ENCODE measurements at places on chromosomes 6 and 20.
A peak's percentile ranks its signal among the peaks of the same experiment; 100 is the strongest.

GRCh38 chr6:116764961-116765841 lies at the start of gene FAM162B:
TSS of gene FAM162B (minus strand) at chr6:116765719. CDS start at chr6:116765576, 143 bp downstream.
- peak; percentile 69 for DNase-seq

- no peak for DNase-seq
Observed at GRCh38 chr20:41456351-41456750, 89.7 kb upstream of the EMILIN3 start.

GRCh38 chr6:33272275-33273128 lies 627 bp downstream of the RPS18 start:
- DNase-seq = no peak

- DNase-seq = no peak
Observed at GRCh38 chr6:88730611-88731011, 232.8 kb downstream of the RNGTT start.

DNA sequence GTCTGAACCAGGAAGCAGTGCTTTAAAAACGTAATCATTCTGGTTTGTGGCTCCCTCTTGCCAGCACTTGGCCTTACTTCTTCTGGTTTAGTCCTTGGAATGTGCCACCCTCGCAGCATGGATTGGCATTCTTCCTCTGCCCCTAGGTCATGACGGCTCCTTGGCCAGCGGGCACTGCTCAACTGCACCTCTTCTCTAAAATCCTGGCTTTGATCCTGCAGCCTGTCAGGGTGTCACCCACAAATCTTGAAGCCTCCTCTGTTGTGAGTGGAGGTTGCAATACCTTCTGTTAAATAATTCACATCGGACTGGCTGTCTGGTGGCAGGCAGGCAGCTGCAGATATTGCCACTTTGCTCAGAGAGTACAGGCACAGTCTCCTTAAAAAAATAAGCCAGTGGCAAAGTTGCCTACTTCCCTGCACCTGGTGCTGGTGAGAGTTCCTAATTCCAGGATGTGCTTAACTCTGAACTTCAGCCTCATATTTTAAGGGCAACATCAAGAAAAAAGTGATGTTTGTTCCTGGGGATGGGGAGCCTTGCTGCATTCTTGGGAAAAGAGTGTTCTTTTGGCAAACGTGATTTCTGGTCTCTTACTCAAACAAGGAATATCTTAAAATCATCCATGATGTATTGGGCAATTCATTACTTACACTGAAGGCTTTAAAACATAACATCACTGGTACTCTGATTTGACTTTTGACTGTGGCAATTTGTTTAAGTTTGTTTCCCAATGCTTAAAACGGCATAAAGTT lies 179.8 kb downstream of the FOXA2 start:
- no peak for DNase-seq

GRCh38 chr6:52552278-52552643 lies 24.6 kb downstream of the TRAM2 start:
- no peak for DNase-seq

- no peak for DNase-seq
Observed at GRCh38 chr6:154123155-154123956, 84.3 kb downstream of the OPRM1 start.

DNA sequence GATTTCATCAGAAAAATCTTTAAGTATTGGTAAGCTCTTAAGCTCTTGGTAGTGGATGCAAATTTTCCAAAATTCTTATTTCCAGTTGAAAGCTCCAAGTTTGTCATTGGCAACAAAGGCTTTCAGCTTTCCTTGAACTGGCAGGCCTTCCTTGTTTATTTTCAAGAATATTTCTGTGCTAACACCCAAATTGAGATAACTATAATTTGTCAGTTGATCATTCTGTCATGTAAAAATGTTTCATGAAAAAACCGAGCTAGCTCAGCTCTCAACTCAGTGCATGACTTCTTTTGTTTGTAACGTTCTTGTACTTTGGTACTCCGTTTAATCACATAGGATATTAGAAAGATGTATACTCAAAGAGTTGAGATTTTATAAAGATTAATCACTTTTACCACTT lies 38.9 kb upstream of the CALHM6 start:
- no peak for DNase-seq

GRCh38 chr6:1784422-1784884 lies 174.7 kb downstream of the FOXC1 start:
- DNase-seq = no peak

- DNase-seq = no peak
Observed at GRCh38 chr6:15363164-15363522, 117.3 kb downstream of the JARID2 start.

GRCh38 chr20:54554006-54554405 lies 78.6 kb downstream of the DOK5 start:
- no peak for DNase-seq

- peak; percentile 2 for DNase-seq
Observed at GRCh38 chr6:97470322-97470721, 187.3 kb upstream of the MMS22L start.

GRCh38 chr6:6556161-6556737 lies 32.3 kb upstream of the LY86 start:
- DNase-seq = no peak

DNA sequence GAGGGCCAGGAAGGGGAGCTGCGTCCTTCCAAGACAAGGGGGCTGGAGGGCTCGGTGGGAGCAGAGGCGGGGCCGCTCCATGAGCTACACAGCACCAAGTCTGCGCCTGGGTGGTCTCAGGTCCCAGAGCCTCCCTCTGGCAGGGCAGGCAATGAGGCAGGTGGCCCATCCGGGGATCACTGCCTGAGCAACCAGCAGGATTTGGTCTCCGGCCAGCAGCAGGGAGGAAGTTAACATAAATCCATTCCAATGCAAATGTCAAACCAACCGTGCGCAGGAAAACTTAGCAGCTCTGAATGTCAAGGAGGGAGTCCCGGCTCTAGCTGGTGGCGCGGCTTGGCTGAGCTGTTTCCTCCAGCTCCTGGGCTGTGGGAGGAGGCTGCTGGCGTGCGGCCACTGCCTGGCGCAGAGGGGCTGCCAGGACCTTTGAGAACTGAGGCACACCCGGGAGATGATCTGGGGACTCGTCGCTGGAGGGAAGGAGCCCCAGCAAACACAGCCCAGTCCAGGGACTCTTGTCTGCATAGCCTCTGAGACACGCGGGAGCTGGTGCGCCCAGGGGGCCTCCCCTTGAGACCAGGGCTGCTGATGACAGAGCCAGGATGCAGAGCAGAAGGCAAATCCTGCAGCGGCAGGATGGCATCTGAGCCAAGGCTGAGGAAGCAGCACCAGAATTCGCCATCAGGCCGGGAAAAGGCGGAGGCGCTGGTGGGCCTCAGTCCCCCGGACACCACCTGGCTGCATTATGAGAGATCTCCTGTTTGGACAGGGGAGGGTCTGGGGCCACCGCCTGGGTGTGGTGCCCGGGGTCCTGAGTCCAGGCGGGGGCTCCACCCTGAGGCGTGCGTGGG lies 33.1 kb upstream of the CHRNA4 start:
- no peak for DNase-seq

DNA sequence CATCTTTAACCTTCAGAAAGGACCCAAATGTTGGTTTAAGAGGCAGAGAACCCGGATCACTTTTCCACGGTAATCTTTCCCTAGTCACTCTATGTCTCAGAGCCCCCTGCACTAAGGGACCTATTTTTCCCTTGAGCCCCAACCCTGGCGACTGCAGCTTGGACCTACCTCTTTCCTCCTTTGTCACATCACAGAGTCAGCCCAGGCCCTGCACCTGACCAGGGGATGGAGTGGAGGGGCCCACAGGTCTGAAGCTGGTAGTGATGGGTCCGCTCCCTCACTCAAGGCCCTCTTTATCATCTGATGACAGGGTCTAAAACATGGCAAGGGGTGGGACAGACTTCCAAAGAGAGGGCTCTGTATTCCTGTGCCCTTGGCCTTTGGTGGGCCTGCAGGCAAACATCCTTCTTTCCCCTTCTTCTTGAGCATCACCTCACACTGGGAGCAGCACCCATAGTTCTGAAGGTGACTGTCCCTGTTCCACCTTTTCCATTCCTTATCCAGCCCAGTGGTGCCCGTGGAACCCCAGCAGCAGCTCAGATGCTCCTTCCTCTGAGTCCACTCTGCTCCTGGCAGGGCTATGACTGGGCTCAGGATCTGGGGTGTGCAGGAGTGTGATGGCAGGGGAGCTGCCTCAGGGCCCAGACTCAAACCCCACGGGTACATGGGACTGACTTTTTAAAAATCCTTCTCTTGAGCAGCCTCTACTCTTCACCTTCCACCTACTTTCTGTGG lies 6.3 kb downstream of the RAET1L start:
- no peak for DNase-seq

- DNase-seq = no peak
Observed at GRCh38 chr20:53513489-53514298, 79.9 kb downstream of the ZNF217 start.

DNA sequence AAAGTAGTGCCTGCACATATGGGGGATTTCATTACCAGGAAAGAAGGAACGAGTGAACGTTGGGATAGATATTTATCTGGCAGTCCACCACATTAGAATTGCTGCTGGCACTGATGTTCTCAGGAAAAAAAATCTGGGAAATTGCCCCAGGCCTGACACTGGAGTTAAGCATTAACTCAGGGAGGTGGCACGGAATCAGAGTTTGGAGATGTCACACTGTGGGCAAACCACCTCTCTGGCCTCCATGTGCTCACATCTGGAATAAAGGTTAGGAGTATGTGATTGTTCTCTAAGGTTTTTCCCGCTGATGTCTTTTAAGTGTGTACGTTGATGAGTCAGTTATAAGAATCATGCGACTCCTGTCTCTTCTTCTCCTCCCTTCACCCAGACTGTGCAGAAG lies 7.9 kb downstream of the TGM3 start:
- no peak for DNase-seq

GRCh38 chr20:21719592-21720214 lies 14.2 kb downstream of the PAX1 start:
- peak; percentile 65 for DNase-seq

- DNase-seq = no peak
Observed at GRCh38 chr6:105492706-105493673, 90.1 kb upstream of the PREP start.

DNA sequence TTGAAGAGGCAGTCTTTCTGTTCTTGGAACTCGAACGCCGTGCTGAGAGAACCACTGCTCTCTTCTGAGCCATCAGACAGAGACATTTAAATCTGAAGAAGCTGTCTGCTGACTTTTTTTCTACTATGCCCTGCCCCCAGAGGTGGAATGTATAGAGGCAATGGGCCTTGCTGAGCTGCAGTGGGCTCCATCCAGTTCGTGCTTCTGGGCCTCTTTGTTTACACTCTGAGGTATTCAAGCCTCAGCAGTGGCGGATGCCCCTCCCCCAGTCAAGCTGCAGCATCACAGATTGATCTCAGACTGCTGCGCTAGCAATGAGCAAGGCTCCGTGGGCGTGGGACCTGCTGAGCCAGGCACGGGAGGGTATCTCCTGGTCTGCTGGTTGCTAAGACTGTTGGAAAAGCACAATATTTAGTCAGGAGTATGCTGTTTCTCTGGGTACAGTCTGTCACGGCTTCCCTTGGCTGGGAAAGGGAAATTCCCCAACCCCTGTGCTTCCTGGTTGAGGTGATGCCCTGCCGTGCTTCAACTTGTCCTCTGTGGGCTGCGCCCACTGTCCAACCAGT lies 526.8 kb downstream of the CD109 start:
- no peak for DNase-seq

GRCh38 chr6:169141671-169142537 lies 111.7 kb downstream of the THBS2 start:
- no peak for DNase-seq

DNA sequence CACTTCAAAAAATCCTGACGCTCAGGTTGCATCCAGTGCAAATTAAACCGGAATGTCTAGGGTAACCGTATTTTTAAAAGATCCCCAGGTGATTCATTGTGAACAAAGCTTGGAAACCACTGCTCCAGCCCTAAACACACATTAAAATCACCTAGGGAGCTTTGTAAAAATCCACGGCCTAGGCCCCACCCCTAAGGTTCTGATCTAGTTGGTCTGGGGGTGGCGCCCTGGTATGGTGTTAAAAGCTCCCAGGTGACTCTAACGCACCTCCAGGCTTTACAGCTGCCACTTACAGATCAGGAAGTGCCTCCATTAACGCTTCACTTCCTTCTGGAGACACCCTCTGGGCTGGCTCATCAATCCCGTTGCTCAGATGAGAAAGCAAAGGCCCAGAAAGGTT lies 92.2 kb downstream of the GRM4 start:
- DNase-seq = no peak

- DNase-seq = peak; percentile 66
Observed at GRCh38 chr20:1005452-1006027, 3.4 kb upstream of the RSPO4 start.

- no peak for DNase-seq
Observed at GRCh38 chr20:13174402-13174801, 46.7 kb upstream of the ISM1 start.

GRCh38 chr20:63769891-63770474 lies 30.4 kb downstream of the SLC2A4RG start:
- no peak for DNase-seq

GRCh38 chr20:10667560-10668167 lies 6.1 kb downstream of the JAG1 start:
- no peak for DNase-seq

- peak; percentile 54 for DNase-seq
Observed at GRCh38 chr6:168603234-168603633, 162.2 kb downstream of the SMOC2 start.

DNA sequence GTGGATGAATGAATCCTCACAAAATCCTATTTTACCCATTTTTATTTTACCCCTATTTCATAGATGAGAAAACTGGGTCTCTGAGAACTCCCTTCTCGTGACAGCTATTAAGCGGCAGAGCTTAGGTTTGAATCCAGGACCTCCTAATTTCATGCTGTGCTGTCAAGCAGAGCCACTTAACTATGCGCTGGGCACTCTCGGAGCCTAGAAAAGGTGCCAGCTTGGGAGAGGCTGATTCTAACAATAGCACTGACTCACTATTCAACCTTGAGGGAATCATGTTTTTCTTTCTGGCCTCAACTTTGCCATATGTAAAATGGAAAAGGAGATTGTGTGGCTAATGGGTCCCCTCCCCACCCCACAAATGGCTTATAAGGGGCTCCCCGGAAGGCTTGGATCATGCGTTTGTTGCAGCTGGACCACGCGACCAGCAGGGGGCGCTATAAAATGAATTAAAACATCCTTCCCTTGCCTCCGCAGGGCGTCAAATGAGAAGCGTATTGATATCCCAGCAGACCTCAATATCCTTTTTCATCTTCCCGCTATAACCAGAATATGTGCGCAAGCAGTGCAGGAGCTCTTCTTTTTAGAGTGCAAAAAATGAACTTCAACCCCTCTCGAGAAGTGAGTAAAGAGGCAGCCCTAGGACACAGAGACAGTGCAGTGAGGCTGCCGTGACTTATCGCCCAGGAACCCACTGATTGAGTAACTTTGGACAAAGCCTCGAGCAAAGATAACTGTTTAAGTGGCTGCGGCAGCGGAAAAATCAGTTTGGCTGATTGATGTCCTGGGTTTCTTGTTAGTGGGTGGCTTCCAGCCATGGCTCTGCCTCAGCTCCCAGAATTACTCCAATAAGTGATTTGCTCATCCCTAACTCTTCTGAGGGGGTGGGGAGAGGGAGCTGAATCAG lies 12.8 kb upstream of the PDYN start:
- DNase-seq = peak; percentile 72

DNA sequence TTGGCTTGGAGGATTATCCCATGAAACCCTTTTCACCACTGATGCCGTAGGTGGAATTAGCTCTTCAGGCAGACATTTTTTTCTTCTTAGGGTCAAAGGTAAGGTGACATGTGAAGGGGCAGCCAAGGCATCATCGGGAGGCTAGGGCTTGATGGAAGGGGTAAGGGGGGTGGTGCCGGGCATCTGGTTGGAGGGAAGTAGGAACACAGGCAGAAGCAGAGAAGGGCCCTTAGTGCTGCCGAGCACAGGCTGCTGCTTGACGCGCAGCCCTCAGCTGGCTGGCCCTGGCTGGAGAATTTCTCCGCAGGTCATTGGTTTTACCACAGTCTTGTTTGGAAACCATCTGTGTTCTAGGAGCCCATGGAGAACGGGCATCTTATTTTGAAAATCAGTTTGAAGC lies 54.7 kb downstream of the TRAF3IP2 start:
- DNase-seq = no peak

- no peak for DNase-seq
Observed at GRCh38 chr6:129645830-129646579, 64.0 kb downstream of the ARHGAP18 start.

Data from SK-N-SH (cell line).